ENCODE measurements at places on chromosomes 4 and X.

DNA sequence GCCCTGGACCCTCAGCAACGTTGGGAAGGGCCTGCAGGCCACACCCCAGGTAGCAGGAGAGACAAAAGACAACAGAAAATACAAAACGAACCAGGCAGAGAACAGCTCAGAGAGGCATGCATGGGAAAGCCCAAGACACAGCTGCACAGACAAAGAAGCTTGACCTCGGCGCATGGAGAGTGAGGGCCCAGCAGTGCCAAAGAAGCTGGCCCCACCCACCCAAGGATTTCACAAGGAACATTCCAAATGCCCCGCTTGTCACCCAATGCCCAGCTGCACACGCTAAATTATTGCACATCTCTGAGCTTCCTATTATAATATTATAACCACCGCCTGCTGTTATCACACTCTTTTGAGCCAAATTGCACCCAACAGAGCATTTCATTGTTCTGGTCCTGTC, 147.7 kb upstream of the TBL1X start:
- DNase-seq: no peak

- DNase-seq: no peak
These were observed 507.7 kb downstream of the ZIC3 start for GRCh38 chrX:138073626-138074025.

DNA sequence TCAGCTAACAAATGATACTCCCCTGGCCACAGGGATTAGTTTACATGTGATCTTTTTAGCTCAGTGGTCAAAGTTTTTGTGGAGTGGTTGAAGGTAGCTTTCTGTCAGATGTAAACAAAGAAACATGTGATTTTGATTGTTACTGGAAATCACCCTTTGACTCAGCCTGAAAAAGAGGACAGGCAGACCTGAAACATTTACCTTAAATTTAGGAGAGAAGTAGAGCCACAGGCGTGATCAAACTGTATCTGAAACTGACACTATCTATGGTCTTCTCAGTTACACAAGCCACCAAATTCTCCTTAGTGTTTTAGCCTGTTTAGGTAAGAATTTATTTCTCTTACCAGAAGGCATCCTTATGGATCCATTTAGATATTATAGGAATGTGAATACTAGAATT, 136.7 kb downstream of the CBLL2 start:
- no peak for DNase-seq

DNA sequence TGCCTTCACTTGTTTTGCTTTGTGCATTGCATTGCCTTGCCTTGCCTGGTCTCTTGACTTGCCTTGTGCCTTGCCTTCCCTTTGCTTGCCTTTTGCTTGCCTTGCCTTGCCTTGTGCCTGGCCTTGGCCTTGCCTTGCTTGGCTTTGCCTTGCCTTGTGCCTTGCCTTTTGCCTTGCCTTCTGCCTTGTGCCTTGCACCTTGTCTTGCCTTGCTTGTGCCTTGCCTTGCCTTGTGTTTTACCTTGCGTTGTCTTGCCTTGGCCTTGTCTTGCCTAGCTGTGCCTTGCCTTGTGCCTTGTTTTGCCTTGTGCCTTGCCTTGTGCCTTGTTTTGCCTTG, 95.3 kb downstream of the TAB3 start:
- no peak for DNase-seq

DNA sequence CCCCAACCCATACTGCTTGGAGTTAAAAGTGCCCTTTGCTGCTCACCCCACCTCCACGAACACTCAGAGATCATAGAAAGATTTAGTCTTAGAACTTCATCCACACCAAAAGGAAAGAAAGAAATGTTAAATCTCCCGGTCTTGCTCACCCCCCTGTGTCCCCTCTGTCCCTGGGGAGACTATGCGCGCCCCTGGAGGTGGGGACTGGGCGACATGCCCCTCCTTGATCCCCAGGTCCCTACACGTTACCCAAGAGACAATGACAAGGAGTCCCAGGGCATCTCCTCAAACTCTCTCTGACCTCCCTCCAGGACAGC, 620 bp downstream of the ITM2A start:
- DNase-seq: no peak

GRCh38 chr4:180641495-180641894, 1601.7 kb upstream of the TENM3 start:
- no peak for DNase-seq

DNA sequence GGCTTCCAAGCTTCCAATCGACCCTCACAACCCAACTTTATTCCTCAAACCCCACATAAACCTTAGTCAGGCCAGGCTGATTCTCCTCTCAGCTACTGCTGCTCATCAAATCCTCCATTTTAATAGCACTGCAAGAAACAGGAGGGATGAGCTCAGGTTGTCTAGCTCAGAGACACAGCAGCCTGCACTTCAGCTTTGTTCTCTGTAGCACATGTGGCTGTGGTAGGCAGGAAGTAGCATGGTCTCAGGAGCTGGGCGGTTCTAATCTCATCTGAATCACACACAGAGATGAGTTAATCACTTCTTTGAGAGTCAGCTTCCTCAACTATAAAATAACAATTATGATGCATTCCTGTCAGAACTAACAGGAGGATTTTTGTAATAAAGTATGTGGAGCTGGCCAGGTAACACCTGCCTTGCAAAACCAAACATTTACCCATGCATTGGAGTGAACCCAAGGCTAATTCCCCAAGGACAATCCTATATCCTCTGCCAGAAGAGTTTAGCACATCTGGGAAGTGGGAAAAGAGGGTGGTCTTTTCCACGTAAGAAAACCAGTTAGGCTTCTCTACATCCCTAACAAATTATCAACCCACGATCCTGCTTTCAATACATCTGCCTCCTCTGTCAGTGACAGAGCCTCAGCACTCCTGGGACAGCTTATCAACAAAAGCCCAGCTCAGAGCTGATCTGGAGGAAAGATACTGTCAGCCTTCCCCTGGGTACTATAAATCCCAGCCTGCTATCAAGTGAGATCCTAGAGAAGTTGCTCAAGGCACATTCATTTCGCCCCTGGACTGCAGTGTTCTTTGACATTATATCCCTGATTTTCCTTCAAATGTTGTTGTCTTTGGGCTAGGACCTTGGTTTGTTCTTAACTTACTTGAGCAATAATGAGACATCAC, 32.8 kb downstream of the ELOVL6 start:
- peak; percentile 28 for DNase-seq

DNA sequence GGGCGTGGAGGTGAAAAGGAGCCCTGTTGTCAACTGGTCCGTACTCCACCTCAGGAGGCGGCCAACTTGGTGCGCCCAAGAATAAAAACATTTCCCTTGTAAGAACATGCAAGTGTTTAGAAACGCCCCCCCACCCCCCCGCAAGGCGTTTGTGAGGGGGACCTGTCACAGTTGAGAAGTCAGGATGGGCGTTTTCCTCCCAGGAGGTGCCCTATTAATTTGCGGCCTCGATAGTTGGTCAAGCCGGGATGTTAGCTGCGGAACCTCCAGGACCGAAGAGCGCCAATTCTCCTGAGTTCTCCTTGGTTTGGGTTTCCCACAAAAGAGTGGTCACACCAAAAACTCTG, 651 bp upstream of the SAP30 start:
- no peak for DNase-seq

DNA sequence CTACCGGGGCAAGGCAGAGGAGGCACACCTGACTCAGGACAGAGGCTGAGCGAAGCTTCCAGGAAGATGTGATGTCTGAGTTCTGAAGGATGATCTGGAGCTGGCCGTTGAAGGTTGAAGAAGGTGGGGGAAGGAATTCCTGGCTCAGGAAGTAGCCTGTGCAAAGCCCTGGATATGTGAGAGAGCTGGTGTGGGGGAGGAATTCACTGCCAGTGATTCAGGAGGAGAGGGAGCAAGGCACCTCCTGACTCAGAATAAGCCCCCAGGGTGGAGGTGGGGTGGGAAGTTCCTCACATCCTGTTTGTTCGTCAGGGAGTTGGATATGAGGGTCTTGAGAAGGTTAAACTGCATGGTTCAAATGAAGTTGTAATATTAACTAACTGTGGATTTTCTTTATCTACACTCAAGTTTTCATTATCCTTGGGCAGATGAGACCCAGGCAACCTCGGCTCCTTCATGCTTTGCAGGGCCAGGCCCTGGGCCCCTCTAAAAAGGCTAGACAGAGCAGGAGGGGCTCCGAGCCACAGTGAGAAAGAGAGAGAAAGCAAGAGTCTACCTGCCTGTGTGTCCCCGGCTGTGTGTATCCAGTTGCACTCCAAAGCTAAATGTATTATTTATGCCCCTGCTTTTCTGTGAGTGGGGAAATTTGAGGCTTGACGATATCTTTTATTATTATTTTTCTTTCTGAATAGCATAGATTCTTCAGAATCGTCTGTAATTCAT, 7.1 kb downstream of the NHSL2 start:
- no peak for DNase-seq

GRCh38 chrX:114841051-114841450, 176.4 kb downstream of the IL13RA2 start:
- no peak for DNase-seq

- no peak for DNase-seq
These were observed 83.6 kb downstream of the PPP1R2C start for GRCh38 chrX:42694260-42694815.

DNA sequence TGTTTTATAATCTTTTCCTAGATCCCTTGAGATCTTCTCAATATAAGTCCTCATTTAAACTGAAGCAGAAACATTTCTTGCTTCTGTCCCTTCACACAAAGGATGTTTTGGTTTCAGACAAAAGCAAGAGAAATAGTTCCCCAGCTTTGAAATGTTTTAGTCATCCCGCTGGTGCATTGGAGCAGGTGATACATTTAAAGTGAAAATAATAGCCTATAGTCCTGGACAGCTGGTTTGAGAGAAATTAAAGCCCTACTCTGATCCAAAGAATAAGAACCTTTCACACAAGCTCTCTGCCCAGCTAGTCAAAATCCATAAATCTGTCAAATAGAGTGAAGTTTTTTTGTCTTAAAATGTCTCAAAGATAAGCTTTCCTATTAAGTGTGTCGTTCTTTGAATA, 79.4 kb downstream of the LUZP4 start:
- no peak for DNase-seq

GRCh38 chr4:87002682-87003043, 67.9 kb downstream of the AFF1 start:
- no peak for DNase-seq

All from DMS153 (cell line).